ENCODE measurements at places on chromosomes 5 and 9.

DNA sequence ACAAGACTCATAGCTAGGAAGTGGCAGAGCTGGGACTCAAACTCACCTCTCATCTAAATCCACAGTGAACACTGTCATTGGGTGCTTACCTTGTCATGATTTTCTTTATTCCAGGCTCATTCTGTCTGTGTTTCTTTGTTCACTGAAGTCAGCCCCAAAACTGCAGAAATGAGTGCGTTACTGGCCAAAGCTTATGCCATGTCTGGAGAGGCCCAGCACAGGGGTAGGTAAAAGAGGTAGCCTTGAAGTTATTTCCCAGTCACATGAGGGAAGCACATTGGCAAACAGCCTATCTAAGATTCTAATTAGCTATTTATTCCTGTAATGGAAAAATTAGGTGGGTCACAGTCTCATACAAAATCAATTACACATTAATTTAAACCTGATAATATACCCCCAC lies 29.8 kb downstream of the TTC23L start:
- DNase-seq = no peak

- DNase-seq = peak; percentile 77
These were observed 11.1 kb upstream of the AQP3 start for GRCh38 chr9:33458444-33458843.

- DNase-seq = no peak
These were observed 312.9 kb downstream of the DEPDC1B start for GRCh38 chr5:60387051-60387440.

DNA sequence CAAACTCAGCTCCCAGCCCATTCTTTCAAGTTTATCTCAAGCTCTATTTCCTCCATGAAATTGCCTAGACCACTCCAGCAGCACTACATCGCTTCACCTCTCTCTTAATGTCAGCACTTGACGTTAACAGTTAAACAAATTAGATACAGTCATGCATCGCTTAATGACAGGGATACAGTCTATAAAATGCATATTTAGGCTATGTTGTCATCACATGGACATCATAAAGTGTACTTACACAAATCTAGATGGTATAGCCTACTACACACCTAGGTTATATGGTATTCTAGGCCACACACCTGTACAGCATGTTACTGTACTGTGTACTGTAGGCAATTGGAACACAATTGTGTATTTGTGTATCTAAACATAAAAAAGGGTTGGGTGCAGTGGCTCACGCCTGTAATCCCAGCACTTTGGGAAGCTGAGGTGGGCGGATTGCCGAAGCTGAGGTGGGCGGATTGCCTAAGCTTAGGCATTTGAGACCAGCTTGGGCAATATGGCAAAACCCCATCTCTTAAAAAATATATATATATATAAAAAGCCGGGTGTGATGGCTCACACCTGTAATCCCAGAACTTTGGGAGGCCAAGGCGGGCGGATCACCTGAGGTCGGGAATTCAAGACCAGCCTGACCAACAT lies 13.4 kb upstream of the PCSK5 start:
- no peak for DNase-seq

DNA sequence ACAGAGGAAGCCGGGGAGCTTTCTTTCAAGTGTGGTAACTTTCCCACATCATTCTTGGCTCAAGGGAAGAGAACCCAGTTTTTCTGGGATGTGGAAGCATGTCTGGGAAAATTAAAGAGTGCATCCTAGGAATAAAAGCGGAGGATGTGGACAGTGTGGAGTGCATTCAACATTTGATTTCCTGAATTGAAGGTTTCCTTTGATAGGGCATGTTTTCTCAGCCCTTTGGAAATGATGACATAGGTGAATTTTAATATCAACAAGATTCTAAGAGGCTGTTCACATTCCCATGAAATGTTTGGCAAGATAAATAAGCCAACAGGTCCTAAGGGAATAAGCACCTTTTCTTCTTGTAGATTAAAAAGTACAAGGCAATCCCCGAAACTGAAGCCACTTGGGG lies 63.6 kb downstream of the ENTREP1 start:
- no peak for DNase-seq

DNA sequence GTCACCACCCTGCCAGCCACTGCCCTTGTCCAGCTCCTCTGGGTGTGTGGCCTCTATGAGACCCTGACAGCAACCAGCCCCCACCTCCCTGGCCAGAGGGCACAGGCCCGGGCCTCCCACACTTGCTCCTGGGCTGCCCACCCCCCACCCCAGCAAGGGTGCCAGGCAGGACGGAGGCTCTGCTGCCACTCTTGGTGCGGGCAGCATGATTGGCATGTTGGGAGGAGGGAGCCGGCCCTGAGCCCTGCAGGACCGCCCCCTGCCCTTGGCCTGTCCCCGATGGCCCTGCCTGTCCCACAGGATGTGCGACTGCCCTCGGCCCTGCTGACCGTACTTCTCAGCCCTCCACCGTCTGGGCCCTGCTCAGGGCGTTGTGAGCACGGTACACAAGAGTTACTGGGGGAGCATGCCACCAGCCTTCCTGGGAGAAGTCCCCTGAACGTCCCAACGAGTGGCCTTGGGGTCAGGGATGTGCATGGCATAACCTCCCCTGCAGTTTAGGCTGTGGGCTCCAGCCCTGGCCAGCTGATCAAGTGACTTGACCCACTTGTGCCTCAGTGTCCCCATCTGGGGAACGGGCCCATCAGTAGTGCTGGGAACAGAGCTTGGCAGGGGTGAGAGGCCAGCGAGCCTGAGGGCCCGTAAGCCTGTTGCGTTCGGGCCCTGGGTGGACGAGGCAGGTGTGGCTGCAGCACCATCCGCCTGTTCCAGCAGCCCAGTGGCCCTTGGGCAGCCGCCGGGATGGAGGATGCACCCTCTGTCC lies 16.0 kb downstream of the GPSM1 start:
- DNase-seq = no peak

DNA sequence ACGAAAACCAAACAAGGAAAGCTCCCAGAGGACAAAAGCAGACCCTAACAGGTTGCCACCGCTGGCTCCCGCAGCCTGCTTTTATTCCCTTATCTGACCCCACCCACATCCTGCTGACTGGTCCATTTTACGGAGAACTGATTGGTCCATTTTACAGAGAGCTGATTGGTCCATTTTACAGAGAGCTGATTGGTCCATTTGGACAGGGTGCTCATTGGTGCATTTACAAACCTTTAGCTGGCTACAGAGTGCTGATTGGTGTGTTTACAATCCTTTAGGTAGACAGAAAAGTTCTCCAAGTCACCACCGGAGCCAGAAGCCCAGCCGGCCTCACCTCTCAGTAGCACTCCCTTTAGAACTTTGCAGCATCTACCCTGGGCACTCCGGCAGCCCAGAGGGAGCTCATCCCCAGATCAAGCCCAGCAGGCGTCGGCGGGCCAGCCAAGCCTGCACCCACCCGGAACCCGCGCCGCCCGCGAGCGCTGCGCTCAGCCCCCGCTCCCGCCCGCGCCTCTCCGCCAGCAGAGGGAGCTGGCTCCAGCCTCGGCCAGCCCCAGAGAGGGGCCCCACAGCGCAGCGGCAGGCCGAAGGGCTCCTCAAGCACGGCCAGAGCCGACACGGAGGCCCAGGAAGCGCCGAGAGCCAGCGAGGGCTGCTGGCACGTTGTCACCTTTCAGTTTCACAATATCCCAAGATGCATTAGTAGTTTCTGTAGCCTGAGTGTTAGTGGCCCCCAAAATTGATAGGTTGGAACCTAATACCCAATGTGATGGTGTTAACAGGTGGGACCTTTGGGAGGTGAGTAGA lies 35.3 kb upstream of the CLPTM1L start:
- DNase-seq = peak; percentile 86

- DNase-seq = no peak
These were observed 127.9 kb upstream of the TARS1 start for GRCh38 chr5:33312571-33313549.

- no peak for DNase-seq
These were observed 155.7 kb upstream of the FBN2 start for GRCh38 chr5:128693764-128694163.

- no peak for DNase-seq
These were observed 213.5 kb downstream of the PJA2 start for GRCh38 chr5:109196087-109196822.

DNA sequence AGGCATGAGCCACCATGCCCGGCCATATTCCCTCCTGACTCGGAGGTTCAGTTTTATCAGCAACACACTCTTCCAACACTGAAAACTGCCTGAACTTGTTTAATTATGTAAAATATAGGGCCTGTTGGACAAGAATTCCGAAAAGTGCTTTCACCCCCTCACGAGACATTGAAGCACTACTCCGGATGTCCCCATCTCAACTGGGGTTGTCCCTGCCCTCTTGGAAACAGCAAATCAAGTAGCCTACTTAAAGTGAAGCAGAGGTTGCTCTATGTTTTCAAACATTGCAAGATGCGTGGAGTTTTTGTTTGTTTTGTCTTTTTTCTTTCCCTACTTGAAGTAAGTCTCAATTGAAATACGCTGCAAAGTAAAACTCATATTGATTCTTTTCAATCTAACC lies 7.6 kb downstream of the PTGER4 start:
- DNase-seq = no peak

DNA sequence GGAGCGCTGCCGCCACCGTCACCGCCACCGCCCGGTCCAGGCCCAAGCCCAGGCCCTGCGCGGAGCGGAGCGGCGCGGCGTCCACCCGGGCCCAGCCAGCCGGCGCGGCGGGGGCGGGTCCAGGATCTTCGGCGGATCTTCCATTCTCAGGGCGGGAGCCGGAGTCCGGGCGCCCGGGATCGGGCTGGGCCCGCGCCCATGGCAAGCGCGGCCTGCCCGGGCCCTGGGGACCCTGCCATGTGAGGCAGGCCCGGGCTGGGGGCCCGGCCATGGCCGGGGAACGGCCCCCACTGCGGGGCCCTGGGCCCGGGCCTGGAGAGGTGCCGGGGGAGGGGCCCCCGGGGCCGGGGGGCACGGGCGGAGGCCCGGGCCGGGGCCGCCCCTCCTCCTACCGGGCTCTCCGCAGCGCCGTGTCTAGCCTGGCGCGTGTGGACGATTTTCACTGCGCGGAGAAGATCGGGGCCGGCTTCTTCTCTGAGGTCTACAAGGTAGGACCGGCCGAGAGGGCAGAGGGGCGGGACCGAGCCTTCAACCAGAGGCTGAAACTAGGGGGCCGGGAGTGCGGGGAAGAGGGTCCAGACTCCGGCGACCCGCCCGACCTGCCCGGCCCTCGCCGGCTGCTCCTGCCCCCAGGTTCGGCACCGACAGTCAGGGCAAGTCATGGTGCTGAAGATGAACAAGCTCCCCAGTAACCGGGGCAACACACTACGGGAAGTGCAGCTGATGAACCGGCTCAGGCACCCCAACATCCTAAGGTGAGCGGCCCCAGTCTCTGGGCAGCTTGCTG lies 482 bp downstream of the TESK1 start:
- peak; percentile 72 for DNase-seq

DNA sequence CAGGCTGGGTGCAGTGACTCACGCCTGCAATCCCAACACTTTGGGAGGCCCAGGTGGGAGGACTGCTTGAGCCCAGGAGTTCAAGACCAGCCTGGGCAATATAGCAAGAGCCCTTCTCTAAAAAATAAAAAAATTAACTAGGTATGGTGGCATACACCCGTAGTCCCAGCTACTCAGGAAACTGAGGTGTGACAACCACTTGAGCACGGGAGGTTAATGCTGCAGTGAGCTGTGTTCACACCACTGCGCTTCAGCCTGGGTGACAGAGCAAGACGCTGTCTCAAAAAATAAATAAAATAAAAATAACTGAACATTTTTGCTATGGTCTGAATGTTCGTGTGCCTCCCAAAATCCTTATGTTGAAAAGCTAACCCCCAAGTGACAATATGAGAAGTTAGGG lies 24.5 kb downstream of the AGTPBP1 start:
- DNase-seq = no peak

GRCh38 chr9:128206484-128206883 lies 3.3 kb downstream of the DNM1 start:
- no peak for DNase-seq

GRCh38 chr9:136004712-136005111 lies 43.5 kb upstream of the UBAC1 start:
- DNase-seq = no peak

DNA sequence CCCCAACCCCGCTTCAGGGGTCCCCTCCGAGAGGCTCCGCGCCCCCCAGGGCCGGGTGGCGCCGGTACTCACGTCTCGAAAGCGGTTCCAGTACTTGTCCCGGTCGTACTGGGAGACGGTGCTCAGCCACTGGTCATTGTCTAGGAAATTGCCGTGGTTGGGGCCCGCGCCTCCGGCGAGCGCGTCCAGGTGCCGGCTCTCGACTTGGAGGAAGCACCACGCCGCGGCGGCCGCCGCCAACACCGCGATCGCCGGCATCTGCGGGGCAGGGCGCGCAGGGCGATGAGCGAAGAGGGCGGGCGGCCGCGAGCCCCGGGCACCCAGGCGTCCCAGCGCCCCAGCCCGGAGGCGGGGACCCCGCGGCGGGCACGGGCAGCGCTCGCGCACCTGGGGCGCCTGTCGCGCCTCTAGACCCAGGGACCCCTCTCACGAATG lies 808 bp downstream of the SPOCK1 start:
- no peak for DNase-seq

- DNase-seq = no peak
These were observed 130.4 kb upstream of the POC5 start for GRCh38 chr5:75847561-75848021.

- DNase-seq = no peak
These were observed 186.6 kb downstream of the HINT1 start for GRCh38 chr5:130978475-130978874.

DNA sequence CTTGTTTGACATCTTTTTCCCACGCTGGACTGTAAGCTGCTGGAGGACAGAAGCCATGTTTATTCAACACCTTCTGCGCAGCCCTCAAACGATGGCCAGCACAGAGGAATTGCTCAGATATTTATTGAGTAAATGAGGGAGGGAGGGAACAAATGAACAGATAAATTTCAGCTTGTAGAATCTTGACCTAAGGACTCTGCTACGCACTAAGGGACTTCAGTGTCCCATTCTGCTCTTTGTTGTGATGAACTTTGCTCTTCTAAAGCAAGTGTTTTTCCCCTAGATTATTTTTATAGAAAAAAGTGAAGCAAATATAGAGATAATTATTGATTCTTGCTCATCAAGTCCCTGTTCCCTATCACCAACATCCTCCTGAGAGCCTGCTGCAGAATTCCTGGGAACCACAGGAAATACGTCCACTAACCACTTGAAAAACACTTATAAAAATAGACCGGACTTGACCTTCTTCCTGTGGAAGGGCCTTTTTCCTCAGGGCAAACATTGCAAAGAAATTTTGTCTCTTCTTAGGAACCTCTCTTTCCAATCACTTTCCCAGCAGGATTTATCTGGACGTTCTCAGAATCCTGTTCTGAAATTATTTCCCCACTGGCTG lies 54.9 kb downstream of the FGF1 start:
- no peak for DNase-seq

- DNase-seq = no peak
These were observed 158.8 kb upstream of the SPEF2 start for GRCh38 chr5:35458824-35459207.

- DNase-seq = no peak
These were observed 118.8 kb downstream of the SIL1 start for GRCh38 chr5:139079225-139079990.

DNA sequence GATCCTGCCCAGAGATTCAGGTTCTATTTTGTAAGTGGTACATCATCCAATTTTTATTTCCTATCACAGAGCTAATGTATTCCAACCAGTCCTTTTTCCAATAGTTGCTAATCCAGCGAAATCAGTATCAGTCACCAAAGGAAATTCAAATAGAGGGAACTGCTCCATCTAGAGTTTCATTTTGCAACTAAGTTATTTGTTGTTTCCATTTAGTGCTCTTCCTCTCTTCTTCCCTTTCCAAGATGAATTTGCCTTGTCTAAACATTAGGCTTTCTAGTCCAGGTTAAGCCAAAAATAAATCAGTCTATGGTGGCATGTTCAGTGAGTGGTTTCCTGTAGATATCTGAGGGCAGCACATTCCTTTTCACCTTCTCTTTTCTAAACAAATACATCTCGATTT lies 79.8 kb upstream of the SPATA31D4 start:
- no peak for DNase-seq
